ENCODE measurements at places on chromosomes 5 and 9. TPM values are rescaled to one million over a fixed set of nuclear protein-coding genes. Genes with fewer than 3 reads are reported as not detected.

DNA sequence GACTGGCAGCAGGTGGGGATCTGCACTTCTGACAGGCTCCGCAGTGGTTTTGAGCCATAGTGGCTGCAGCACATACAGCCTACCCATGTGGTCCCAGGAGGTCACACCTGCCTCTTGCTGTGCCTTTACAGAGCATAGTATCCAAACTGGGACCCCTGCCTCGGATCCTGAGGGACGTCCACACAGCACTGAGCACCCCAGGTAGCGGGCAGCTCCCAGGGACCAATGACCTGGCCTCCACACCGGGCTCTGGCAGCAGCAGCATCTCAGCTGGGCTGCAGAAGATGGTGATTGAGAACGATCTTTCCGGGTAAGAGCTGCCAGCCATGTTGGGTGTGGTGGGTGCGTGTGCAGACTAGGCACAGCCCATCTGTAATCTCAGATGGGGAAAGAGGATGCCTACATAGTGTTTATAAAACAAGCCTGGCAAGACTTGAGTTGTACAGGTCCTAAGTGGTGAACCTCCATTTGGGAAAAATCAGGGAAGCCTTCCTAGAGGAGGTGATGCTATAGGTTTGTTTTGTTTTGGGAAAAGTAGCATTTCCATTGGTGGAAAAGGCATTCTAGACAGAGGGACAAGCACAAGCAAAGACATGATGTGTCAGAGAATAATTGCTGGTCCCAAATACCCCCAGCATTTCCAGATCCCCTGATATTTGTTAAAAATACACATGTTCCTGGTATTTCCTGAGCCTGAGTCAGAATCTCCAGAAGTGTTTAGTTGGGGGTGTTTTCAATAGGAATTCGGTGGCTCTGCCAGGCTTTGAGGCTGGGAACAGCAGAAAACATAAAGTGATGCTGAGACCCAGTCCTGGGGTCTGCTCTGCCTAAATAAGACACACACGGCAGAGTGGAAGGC lies 119.2 kb downstream of the DAB2IP start:
- H3K36me3 ChIP-seq: no peaks in the 10 kb centered on the region
- peaks cover 3% of the 10 kb centered on the region for H3K27me3 ChIP-seq
- H3K4me3 ChIP-seq: no peak overlapping the region
- no peak overlapping the region for H3K27ac ChIP-seq
- H3K4me1 ChIP-seq: no peaks in the 10 kb centered on the region
- no peak for DNase-seq

DNA sequence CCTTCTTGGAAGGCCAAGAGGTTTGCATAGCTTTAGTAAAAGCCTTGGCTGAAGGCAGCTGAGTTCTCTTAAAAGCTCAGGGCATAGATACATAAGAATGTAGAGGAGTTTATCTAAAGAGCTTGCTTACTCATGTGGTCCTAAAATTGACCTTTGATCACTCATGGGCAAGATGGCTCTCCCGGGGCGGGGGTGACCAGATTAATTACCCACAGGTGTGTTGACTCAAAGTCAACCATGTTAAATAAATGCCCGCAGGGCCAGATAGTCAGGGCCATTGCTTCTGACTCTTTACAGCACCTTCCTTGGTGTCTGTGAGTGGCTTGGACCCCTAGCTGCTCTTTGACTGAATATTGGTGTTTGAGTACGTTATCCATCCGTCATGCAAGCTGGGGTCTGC lies 33.1 kb upstream of the GHR start:
- no peaks in the 10 kb centered on the region for H3K27me3 ChIP-seq
- H3K27ac ChIP-seq: no peak overlapping the region
- no peak overlapping the region for H3K4me3 ChIP-seq
- no peak for DNase-seq
- H3K36me3 ChIP-seq: no peaks in the 10 kb centered on the region
- no peaks in the 10 kb centered on the region for H3K4me1 ChIP-seq

GRCh38 chr5:43421450-43422133 lies 9.4 kb upstream of the CCL28 start:
- no peak overlapping the region for H3K27ac ChIP-seq
- no peaks in the 10 kb centered on the region for H3K36me3 ChIP-seq
- DNase-seq: no peak
- H3K4me3 ChIP-seq: no peak overlapping the region

DNA sequence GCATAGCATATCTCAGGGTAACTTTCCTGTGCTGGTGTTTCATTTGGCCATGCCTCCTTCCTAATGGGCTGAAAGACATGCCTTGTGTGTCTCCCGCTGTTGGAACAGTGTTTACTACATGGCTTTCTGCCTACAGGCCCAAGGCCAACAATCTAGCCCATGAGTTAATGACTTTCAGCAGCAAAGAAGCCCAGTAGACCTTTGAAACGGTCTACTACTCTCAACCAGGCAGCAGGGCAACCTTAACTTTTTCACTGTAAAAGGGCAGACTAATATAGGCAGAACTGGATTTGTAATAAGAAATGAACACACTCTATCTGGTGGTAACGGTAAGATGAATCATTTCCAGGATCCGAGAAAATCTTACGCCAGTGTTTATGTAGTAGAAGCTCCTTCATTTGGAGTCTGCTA lies 21.0 kb downstream of the C5orf15 start:
- no peak overlapping the region for H3K4me3 ChIP-seq
- H3K27me3 ChIP-seq: no peaks in the 10 kb centered on the region
- DNase-seq: no peak
- H3K36me3 ChIP-seq: no peaks in the 10 kb centered on the region
- peaks cover 20% of the 10 kb centered on the region for H3K4me1 ChIP-seq

DNA sequence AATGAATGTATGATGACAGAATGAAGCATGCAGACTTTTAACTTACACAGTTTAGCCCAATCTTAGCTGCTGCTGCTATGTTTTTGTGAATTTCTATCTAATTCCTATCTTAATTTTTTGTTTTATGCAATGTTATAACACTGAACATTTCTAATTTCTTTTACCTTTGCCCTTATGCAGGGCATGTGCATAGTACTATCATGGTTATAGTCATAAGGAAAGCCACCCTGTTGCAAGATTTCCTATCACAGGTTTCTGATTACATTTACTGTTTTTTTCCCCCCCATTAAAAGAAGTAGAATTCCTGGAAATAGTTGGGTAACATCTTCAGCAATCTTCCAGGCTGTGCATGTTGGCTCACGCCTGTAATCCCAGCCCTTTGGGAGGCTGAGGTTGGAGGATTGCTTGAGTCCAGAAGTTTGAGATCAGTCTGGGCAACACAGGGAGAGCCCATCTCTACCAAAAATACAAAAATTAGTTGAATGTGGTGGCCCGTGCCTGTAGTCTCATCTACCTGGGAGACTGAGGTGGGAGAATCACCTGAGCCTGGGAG lies 164.4 kb downstream of the KDM4C start:
- no peak for DNase-seq
- no peak overlapping the region for H3K4me3 ChIP-seq
- H3K36me3 ChIP-seq: peaks cover 62% of the 10 kb centered on the region
- no peaks in the 10 kb centered on the region for H3K27me3 ChIP-seq

DNA sequence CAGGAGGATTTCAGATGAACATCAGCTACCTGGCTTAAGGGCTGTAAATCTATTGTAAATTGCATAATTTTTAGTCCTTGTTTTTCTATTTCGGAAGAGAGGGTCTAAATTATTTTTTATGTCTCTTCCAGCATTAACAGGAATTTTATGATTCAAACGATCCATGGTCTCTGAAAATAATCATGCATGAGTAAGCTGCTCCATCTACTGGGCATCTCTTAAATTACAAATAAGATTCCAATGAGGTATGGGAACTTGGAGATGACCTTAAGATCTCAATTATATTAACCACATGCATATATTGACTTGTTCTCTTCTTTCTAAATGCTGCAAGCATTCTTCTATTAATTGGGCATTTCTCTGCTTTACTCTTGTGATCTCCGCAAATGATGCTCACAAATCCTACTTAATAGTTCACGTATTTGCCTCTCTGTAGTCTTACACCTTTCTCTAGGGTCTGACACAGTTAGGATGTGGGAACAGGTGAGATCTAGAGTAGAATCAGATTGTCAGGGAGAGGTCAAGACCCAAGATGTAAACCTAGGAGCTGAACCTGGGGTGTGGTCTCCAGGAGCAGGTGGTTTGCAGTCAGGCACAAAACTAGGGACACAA lies 86.9 kb downstream of the NUDT12 start:
- no peak overlapping the region for H3K27ac ChIP-seq
- no peaks in the 10 kb centered on the region for H3K4me1 ChIP-seq
- H3K27me3 ChIP-seq: peaks cover 2% of the 10 kb centered on the region
- no peaks in the 10 kb centered on the region for H3K36me3 ChIP-seq
- no peak overlapping the region for H3K4me3 ChIP-seq
- DNase-seq: no peak

GRCh38 chr5:167814828-167815227 lies 476.6 kb upstream of the WWC1 start:
- no peak overlapping the region for H3K27ac ChIP-seq
- DNase-seq: no peak
- no peaks in the 10 kb centered on the region for H3K27me3 ChIP-seq

Gene LECT2
- not detected for total RNA-seq

- H3K4me3 ChIP-seq: no peak overlapping the region
- peaks cover 14% of the 10 kb centered on the region for H3K27me3 ChIP-seq
- no peaks in the 10 kb centered on the region for H3K36me3 ChIP-seq
- no peaks in the 10 kb centered on the region for H3K4me1 ChIP-seq
- H3K27ac ChIP-seq: no peak overlapping the region
Observed at GRCh38 chr5:136202469-136203205, 9.7 kb upstream of the SMIM32 start.

GRCh38 chr5:168585119-168585856 lies 6.1 kb upstream of the PANK3 start:
- H3K4me1 ChIP-seq: peaks cover 10% of the 10 kb centered on the region
- H3K4me3 ChIP-seq: no peak overlapping the region
- no peak for DNase-seq
- H3K27me3 ChIP-seq: peaks cover 14% of the 10 kb centered on the region

GRCh38 chr9:70802758-70803436 lies 318.5 kb downstream of the TRPM3 start:
- H3K27me3 ChIP-seq: peaks cover 3% of the 10 kb centered on the region
- no peaks in the 10 kb centered on the region for H3K4me1 ChIP-seq
- H3K27ac ChIP-seq: no peak overlapping the region

GRCh38 chr5:144032375-144032774 lies 138.1 kb downstream of the YIPF5 start:
- no peak for DNase-seq
- H3K4me1 ChIP-seq: no peaks in the 10 kb centered on the region
